ENCODE measurements at places on chromosomes 12 and 14.

DNA sequence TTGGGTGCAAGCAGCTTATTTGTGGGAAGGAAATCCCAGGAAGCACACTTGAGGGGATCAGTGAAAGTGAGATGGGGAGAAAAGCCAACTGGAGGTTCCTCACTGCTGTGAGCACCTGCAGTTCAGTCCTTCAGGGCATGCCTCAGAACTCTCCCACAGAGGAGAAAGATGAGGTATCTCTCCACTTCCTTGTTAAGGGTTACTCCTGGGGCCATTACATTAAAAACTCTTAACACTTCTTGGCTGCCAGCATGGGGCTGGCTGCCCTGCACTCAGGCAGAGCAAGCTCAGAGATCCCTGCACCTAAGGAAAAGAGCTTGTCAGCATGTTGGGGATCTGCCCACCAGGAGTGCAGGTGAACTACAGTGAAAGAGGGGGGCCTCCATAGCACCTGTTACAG, 28.8 kb downstream of the FERMT2 start:
- no peak for DNase-seq

DNA sequence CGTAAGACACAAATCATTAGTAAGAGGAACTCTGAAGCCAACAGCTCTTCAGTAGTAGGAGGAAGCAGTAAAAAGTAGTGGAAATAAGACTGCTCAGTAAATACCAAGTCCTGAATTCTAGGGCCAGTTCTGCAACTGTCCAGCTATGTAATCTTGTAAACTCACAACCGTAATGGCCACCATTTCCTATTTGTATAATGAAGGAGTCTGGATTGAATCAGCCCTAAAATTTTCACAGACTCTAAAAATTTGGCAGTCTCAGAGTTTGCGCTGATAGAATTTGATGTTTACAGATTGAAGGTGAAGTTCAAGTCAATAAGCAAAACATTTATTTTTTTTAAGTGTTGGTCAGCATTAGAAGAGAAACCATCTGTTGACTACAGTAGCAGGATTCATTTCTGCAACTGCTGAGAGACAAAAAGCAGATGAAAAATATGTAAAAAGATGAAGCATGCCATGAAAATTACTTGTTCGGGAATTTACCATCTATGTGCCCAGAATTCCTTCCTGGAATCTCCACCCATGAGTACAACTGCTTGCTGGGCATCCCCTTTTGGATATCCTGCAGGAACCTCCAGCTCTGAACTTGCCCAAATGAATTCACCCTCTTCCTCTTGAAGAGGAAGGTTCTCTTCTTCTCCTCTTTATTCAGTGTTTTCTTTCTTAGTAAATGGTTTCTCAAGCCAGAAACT, 47.5 kb downstream of the GALNT4 start:
- DNase-seq, result no peak

GRCh38 chr14:45679853-45680252, 426.9 kb upstream of the MIS18BP1 start:
- DNase-seq, result no peak

GRCh38 chr12:30286345-30286926, 409.2 kb downstream of the IPO8 start:
- peak; percentile 36 for DNase-seq

DNA sequence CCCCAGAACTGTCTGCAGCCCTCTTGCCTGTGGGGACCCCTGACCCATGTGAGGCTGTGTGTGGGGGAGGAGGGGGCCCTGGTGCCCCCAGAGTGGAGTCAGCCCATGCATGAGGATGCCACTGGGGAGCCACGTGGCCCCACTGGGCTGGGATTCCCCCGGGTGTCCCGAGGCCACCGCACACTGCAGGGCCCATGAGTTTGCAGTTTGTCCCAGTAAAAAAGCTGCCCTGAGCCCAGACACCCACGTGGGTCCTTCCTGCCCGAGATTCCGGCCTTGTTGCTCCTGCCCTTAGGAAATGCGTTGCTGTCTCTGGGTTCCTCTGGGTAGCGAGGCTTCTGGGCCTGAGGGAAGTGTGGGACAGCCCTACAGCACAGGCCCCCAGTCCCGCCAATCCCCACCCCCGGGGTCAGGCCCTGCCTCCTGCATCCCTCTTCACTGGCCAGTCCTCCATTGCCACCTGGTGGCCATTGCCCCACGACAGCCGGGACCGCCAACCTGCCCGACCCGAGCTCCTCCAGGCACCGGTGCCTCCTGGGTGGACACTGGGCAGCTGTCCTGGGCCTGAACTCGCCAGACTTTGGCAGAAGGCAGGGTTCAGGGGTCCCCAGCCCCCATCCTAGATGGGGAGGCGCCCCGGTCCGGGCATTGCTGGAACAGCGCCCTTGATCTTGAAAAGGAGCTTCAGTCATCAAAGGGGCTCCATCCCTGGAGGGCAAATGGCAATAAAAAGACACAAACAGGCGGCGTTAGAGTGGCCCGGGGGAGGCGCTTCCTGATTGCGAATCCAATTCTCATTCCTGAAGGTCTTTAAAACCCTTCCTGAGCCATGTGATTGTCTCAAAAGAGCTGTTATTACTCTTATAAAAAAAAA, 15.6 kb upstream of the C14orf180 start:
- DNase-seq, result peak; percentile 100

DNA sequence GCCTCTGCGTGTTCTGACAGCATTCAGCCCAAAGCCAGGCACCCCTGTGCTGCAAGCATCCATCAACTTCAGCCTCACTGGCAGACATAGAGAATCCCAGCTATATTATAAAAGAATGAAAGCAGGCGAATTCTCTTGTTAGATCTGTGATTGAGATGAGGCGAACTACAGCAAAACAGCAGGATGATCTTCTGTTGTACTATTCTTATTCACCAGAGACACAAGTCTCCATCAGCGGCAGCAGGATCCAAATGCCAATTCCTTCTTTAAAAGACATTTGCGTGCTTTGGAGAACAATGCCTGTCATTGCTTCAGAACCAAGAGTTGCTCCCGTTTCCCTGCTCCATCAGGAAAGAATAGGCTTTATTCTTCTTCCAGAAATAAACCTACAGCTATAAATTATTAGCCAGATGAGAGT, 188.9 kb downstream of the SLC41A2 start:
- peak; percentile 20 for DNase-seq

DNA sequence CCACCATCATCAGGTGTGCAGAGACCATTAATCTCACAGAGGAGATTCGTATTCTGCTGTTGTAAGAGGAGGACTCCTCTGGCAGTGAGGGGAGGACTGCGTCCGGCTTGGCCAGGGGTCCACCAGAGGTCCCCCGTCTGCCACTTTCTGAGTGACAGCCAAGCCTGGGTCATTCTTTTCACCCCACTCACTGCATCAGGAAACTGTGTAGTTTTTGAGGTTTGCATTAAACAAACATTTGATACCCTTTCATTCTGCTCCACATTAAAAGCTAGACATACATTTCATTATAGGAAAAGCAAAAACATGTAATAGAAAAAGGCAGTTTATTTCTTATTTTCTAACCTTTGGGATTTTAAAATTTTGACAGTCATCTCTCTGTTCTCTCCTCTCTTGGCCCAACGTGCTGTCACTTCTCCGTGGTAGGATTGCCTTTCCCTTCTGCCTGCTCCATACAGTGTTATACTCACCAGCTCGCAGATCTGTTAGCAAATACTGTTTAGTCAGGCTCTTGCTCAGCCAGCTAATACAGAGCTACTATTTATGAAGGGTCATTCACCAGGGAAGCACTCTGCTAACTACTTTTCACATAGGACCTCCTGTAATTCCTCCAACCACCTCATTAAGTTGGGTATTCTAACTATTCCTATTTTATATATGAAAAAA, 99.3 kb downstream of the PELI2 start:
- DNase-seq, result no peak
